ENCODE measurements at places on chromosomes 6 and 20.

DNA sequence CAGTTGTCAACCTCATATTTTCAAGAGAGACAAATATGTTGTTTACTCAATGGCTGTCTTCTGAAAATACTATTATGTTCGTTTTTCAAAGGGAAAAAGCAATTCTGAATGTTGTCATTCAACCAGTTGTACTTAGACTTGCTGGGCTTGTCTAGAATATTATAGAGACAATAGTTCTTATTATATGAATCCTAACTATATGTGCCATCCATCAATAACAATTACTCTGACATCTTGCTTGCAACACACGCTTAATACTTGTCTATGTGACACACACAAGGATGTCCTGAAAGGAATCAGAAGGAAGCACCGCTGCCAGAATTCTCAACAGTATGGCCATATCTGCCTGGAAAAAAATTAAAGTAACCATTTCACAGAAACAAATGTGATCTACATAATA is 283.3 kb upstream of the NRSN1 start:
- no peak for DNase-seq

DNA sequence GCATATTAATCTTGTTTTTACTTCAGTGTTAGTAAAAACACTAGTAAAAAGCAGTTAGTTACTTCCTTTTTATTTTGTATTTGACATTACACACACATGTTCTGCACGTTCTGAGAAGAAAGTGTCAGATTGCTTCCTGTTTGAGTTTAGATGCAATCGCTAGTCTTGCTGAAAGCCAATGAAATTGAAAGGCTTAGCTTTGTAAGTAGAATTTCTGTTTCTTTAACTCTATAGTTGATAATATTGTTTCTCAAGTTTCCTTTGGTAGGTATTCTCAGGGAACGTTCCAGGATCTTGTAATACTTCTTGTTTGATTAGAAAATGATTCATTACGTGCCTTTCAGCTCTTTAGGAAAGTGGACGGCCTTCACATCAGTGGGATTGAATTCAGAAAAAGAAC is 55.0 kb downstream of the CDKAL1 start:
- no peak for DNase-seq

DNA sequence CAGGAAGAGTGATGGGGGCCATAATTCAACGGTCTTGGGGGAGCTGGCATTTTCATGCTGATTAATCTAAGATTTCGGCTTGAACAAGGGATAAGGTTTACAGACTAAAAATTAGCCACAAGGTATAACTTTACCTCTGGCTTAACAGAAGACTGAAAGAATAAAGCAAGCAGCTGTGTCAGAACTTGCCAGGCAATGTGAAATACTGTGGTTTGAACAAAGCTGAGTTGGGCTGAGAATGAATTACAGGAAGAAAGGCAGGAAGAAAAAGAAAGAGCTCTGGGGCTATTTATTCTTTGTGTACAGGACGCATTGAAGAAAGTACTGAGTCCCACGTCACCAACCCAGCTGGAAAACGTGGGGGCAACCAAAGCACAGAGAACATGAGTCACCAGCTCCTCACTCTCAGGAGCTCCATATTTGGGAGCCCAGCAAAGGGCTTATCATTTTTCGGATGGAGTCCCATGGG is 121.5 kb upstream of the NEDD9 start:
- DNase-seq = no peak

DNA sequence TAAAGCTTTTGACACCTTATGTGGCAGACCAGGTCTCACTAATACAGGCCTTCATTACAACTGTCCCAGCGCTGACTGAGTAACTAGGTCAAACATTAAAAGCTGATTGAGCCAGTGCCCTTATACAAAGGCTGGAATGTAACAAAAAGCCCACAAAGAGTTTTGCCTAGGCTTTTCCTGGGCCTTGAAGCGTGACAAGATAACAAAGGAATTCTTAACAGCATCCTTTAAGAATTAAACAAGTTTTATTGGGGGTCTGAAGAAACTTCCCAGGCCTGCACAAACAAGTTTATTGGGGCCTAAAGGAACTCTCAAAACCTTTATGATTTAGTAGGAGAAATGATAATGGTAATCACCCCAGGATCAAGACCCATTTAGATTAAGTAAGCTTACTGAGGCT is 267.6 kb upstream of the FAM83B start:
- DNase-seq = no peak

DNA sequence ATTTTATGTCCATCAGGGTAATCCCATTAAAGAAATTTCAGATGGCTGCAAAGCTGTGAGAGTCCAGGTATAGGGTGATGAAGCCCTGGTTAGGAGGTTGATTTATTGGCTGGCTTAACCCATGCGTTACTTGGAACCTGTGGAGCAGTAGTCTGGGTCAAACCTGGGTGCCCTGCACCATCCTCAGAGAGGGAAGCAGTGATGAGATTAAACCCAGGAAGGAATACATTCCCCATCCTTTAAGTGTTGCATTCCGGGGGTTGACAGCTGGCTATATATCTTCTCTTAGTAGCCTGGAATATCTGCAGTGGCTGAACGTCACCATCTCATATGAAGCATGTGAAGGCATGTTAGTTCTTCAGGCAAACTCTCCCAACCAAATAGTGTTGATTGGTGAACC is 44.9 kb upstream of the JAG1 start:
- DNase-seq = no peak

- no peak for DNase-seq
Measured at GRCh38 chr20:43723735-43724134, 3.1 kb downstream of the GTSF1L start.

GRCh38 chr6:117591405-117591804 is 10.9 kb downstream of the GOPC start:
- DNase-seq = no peak

DNA sequence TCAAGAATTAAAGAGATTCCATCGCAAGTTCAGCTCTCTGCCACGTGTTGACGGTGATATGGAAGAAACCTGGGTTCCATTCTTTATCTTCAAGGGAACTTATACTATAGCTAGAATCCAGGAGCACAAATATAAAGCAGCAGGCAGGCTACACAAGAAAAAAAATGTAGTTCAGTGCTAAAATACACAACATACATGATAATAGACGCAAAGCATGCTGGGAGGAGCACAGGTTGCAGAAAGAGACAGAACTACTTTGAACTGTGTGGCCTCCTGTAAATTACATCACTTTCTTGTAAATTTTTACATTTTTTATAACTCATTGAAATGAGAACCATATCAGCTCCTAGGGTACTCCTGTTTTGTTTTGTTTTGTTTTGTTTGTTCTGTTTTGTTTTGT is 53.8 kb upstream of the RBM24 start:
- DNase-seq = no peak

GRCh38 chr20:61236713-61237112 is 15.3 kb upstream of the CDH4 start:
- no peak for DNase-seq

DNA sequence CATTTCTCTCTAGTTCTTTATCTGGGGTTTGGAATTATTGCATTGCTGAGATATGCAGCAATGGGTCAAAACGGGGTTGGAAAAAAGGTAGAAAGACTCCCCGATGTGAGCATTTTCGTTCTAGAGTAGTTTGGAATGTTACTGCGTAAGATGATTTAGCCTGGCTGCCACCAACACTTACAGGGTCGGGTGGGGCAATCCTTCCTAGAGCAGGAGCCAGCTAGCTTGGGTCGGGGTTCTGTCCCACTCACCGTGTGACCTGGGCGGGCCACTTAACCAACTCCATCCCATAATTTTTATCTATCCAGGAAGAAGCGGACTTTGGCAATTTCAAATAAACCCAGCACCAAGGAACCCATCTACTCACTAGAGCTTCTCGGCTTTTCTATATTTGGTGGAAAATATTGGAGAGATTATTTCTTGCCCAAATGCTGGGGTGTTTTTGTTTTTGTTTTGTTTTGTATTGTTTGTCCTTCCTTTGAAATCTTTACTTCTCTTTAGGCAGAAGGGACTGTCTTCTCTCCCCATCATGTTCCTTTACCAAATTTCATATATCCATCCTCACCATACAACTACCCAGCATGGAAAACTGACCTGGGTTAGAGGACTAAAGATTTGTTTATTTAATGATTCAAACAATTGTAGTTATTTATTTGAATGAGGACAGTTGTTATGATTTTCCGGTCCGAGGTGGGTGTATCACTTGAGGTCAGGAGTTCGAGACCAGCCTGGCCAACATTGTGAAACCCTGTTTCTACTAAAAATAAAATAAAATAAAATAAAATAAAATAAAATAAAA is 72.4 kb downstream of the GPX5 start:
- no peak for DNase-seq

DNA sequence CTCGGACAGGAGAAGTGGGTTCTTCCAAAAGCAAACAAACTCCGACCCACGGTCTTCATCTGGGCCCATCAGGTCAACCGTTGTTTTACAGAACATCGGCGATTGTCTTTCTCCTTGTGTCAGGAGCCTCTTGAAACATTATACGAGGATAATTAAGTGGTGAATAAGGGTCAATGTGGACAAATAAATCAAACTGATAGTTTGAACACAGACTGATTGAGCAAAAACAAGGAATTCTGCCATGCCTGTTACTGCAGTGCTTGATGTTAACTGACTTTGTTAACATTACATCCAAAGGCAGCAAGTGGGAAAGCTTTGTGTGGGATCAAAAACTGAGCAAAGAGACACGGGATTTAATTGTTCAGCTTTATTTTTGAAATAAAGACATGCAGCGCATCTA is 101.1 kb upstream of the IFNGR1 start:
- DNase-seq = no peak

DNA sequence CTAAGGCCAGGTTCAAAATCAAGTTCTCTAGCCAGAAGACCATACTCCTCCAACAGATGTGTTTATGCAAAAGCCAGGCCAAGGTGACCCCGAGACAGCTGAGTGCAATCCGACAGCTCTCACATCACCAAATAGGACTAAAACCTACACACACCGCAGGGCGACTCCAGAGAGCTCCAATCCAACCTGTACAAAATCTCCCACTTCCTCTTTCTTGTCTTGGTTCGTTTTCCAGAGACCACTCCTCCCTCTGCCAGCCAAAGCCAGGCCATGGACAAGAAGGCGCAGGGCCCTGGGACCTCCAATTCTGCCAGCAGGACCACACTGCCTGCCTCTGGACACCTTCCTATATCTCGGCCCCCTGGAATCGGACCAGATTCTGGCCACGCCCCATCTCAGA is 11.5 kb upstream of the NOP56 start:
- no peak for DNase-seq

GRCh38 chr6:137911675-137912191 is 44.7 kb downstream of the TNFAIP3 start:
- DNase-seq = no peak

DNA sequence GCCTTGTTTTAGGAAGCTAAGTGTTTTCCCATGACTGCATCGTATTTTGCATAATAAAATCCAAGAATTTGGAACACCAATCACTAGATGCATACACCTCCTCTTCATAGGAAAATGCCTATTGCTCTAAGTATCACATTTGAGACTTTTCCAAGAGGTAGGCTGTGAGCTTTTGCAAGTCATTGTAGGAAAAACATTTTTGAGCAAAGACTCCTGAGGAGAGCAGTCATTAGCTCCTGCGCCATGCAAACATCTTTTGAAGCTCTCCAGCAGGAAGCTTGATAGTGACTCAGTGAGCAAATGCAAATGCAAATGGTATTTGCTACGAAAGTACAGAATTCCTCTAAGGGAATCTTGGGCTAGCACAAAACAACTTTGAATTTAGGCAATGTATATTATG is 750.4 kb downstream of the QKI start:
- DNase-seq = no peak

GRCh38 chr6:14190191-14190928 is 72.8 kb downstream of the CD83 start:
- no peak for DNase-seq

GRCh38 chr20:25309395-25310267 is 61.7 kb downstream of the PYGB start:
- DNase-seq = no peak

GRCh38 chr20:64247970-64248841 is 7.3 kb upstream of the PCMTD2 start:
- DNase-seq = no peak

DNA sequence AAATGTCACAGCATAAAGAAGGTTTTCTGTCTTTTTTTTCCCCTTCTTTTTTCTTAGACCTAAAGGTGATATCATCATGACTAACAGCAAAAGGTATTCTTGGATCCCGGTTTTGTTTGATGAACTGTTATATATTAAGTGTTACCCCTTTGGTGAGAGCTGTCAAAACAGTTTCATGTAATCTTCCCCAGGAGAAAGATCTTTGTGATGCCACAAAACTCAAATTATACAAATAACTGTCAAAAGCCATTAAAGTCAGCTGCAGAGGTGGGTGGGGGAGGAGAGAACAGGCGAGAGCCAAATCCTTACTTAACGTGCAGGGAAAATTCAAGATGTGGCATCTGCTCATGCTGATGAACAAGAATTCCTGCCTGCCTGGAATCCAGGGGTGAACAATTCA is 258.2 kb downstream of the BMP7 start:
- no peak for DNase-seq

GRCh38 chr20:62961310-62961783 is 8.8 kb downstream of the SLC17A9 start:
- DNase-seq = no peak

DNA sequence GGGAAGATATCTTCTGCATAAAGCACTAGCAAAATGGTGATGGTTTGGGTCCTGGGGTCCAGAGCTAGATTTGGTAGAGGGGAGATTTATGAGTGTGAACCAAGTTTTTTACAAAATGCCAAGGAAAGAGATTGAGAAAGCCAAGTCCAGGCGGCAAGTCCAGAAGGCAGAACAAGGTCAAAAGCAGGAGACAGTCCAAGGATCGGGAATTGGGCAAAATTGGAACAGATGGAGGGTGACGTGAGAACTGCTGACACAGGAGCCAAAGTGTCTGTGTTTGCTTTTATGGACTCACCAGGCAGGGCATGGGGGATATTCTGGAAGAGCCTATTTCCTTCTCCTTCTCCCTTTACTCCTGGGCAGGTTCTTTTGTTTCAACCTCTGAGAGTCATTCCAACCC is 4.1 kb downstream of the NHLRC1 start:
- DNase-seq = no peak

DNA sequence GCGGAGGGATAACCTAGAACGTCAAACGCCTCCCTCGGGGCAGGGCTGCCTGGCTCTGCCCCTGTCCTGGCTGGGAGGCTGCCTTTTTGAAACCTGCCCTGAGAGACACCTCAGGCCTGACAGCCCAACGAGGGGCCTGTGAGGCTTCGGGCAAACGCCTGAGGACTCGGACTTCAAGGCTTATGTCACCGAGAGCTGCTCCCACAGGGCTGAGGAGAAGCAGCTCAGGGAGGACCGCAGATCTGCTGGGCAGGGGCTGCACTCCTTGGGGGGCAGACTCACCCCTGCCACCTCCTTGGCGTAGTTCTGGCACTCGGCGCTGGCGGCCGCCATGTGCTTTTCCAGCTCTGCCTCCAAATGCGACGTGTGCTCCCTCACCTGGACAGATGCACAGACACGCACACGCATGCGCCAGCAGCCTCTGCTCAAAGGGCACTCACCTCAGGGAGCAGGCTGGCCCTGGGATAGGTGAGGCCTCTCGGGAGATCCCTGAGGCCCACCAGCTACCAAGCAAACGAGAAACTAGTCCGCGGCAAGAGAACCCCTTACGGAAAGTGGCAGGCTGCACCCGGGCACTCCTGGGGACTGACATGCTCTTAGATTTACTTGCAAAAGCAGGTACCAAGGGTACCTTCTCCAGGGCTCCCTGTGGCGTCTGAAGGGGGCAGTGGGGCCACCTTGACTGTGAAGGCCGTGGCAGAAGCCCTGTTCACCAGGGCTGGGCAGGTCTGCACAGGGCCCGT is 49.6 kb downstream of the DSTN start:
- DNase-seq = no peak
